ENCODE measurements at places on chromosomes 5 and 9. TPM values are rescaled to one million over a fixed set of nuclear protein-coding genes. Genes with fewer than 3 reads are reported as not detected.
A peak's percentile ranks its signal among the peaks of the same experiment; 100 is the strongest.

The PCDHGB5 gene
- 11.0 TPM for total RNA-seq

The ASPN gene
- total RNA-seq = 7.5 TPM

The ORM2 gene
- total RNA-seq = 3.9 TPM

DNA sequence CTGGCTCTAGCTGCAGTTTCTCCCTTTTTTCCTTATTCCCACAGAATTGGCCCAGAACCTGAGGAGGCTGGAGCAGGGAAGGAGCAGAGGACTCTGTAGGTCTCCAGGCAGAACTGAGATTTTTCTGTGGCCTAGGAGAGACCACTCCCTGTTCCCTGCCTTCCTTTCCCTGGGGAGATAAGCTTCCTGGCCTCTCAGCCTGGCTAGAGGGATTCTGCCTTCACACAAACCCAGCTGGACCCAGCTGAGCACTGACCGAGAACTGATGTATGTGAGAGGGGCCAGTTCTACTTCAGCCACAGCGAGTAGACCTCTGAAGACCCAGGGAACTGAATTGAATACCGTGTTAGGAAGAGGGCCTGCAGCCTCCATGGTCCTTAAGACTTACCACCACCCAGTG lies 48.0 kb downstream of the RUSC2 start:
- H3K36me3 ChIP-seq = no peaks in the 10 kb centered on the region
- H3K27me3 ChIP-seq = no peaks in the 10 kb centered on the region
- peak overlapping the region; percentile 80 for H3K27ac ChIP-seq
- DNase-seq = no peak
